ENCODE measurements at places on chromosomes 11 and 22.

GRCh38 chr22:47204002-47204979 lies 441.8 kb downstream of the TBC1D22A start:
- no peak for DNase-seq

DNA sequence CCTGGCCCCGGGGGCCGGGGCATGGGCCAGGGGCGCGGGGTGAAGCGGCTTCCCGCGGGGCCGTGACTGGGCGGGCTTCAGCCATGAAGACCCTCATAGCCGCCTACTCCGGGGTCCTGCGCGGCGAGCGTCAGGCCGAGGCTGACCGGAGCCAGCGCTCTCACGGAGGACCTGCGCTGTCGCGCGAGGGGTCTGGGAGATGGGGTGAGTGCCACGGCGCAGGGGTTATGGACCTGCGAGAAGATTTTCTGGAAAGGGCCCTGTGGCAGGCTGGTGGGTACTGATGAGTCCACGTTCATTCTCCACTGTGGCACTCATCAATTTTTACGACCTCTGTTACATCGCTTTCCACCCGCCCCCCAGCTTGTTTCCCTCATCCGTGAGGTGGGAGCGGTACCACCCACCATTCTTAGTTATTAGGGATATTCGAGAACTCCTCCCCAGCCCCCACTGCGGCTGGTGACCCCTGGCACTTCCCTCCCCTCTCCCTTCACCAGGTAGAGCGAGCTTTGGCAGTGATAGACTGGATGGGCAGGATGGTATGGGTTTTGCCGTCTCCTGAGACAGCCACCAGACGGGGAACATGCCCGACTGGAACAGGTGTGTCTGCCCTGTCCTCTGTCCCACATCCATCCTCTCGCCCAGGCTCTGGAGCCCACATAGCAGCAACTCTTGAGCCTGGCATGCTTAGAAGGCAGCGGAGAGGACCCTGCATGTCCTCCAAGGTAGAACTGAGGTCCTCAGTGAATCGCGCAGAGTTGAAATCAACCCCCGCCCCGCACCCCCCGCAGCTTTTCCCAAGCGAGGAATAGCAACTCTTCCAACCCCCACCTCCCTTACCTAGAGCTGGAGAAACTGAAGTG lies 562 bp downstream of the DGAT2 start:
- no peak for DNase-seq

DNA sequence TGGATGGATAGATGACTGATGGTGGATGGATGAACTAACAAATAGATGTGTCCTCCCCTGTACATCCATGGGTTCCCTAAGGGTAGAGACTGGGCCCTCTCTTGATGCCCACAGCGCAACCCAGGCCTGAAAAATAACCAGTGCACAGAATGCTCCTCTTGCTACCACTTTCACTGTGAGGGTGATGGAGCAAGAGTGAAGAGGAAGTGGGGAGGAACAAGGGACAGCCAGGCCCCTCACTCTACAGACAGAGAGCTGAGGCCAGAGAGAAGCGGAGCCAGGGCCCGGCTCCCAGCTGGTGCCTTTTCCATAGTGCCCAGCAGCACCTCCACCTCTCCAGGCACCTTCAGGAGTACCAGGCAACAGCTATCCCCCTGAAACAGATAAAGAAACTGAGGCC lies 67.7 kb downstream of the THAP12 start:
- no peak for DNase-seq

DNA sequence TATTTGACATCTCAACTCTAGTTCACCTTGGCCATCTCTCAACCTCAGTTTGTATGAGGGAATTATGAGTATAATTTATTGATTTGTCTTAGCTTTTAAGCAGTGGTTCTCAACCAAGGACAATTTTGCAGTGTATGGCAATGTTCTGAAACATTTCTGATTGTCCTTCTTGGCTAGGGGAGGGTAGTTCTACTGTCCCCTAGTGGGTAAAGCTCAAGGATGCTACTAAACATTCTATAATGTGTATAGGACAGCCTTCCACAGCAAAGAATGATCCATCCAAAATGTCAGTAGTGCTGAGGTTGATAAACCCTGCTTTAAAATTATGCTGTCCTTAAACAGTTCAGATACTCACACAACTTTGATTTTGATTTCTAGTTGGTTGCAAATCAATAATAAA lies 78.1 kb upstream of the ALKBH3 start:
- DNase-seq = no peak

DNA sequence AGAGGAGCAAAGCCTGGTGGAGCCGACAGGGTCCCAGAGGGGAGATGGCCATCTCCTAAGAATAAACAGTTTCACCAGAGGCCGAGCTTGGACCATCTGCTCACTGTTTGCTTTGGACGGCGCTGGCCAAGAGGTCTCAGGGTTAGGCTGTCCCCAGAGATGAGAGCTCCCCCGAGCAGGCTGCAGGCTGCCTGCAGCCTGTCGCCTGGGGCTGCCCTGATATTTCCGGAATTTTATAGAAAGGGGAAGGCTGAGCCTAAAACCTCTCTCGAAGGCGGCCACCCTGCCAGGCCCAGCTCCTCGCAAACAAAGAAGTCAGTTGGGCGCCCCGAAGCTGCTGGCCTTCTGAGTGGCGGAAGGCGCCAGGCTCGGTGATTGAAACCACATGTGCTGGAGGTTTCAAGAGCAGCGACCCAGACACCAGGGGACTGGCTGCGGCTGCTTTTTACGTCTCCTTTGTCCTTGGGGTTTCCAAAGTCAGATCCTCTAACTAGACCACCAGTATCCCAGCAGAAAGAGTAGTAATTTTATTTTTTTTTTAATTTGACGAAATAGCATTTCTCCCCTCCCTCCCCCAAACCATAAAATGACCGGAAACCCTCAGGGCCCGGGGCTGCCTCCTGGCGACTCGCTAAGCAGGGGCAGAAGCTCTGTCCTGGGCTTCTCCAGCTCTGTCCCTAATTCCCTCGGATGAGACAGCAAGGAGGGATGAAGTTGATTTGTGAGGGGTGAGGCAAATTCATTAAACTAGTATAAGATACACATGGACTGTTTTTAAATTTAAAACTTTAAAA lies 57.4 kb downstream of the CLMP start:
- DNase-seq = no peak

DNA sequence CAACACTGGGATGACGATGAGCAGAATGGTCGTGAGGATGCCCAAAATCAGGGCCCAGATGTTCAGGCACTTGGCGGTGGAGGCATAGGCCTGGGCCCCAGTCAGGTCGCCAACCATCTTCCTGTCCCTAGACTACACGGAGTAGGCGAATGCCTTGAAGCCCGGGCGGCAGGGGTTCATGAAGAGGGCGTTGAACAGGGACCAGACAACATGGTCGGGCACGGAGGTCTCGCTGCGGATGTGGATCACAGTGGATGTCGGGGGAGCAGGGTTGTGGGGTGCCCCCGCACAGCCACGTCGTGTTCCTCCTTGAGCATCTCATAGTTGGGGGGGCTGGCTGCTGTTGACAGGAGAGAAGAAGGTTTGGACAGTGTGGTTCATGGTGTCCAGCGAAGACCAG lies 9.5 kb downstream of the MYEOV start:
- no peak for DNase-seq

DNA sequence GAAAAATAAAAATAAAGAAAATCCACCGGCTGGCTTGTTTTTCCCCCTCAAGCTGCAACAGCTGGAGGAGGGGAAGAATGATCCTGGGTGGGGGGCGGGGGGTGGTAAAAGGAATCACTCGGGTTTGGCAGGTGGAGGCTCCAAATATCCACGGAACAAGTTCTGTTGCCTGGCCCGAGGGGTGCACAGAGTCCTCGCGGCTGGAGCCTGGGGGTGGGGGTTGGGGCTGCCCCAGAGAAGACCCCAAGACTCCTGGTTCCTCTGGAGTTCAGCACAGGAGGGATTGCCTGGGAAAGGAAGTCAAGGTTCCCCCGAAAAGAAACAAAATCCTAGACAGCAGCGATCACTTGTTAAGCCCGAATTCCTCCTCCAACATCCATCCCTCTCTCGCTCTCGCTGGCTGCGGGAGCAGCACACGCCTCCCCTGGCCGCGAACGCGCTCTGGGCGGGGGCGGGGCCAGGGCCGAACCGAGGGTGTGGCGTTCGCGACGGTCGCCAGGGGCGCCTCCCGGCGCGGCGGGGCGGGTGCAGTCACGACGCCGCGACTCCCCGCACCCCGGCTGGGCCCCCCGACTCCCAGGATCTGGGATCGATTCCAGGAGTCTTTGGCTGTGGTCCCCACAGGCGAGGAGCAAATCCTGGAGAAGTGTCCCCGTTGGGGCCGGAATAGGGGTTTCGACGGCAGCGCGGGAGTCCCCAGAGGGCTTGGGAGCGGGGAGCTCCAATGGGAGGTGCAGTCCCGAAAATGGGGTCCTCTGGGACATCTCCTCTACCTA lies at the start of gene KCNA4:
Gene KCNA4 (minus strand): TSS at position 443 of the 776 bp plus-strand sequence. CDS start 4,352 bp downstream, outside the sequence.
- no peak for DNase-seq

DNA sequence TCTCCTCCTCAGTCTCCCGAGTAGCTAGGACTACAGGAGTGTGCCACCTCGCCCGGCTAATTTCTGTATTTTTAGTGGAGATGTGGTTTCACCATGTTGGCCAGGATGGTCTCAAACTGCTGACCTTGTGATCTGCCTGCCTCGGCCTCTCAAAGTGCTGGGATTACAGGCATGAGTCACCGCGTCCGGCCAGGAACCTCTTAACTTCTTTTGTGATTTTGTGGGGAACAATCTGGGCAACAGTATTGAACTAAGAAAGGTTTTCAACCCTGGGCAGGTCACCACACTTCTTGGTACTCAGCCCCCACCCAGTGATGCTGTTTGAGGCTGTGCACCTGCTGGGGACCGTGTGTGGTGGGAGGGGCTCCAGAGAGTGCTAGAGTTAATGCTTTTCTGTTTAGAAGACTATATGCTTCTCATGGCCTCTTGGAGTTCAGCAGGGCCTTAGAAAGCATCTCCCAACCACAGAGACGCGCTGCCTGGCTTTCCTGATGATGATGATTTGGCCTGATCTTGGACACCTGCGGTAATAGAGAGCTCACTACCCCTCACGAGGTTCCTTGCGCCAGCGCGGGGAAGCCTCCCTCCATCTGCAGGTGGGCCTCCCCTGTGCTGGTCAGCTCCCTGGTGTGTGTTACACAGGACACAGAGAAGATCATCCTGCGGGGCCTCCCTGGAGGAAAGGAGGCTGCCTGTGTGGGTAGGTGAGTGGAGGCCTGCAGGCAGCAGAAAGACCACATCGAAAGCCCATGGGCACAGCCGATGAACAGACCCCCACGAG lies 1.2 kb downstream of the DENND6B start:
- no peak for DNase-seq

GRCh38 chr11:134468796-134469195 lies 56.8 kb upstream of the B3GAT1 start:
- DNase-seq = no peak

- DNase-seq = no peak
Observed at GRCh38 chr11:44219830-44220796, 89.8 kb downstream of the ALX4 start.

DNA sequence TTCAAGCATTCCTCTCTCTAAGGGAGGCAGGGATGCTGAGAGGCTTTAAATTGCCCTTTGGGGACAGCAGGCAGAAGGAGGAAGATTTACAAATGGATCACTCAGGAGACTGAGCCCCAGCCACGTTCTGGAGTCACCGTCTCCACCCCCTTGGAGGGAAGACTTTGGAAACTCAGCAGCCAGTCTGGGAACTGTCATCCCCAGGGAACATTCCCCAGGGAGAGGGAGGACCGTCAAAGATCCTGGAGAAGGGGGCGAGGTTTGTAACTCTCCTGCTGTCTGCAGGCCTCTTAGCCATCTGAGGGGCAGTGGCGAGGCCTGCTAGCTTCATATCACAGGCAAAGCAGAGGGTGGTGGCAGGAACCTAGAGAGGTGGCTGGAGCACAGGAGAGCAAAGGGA lies 56.1 kb upstream of the SLC22A12 start:
- DNase-seq = no peak

- DNase-seq = no peak
Observed at GRCh38 chr11:86115542-86116385, 46.9 kb upstream of the PICALM start.

- DNase-seq = no peak
Observed at GRCh38 chr11:33013755-33014154, 1.9 kb upstream of the DEPDC7 start.

DNA sequence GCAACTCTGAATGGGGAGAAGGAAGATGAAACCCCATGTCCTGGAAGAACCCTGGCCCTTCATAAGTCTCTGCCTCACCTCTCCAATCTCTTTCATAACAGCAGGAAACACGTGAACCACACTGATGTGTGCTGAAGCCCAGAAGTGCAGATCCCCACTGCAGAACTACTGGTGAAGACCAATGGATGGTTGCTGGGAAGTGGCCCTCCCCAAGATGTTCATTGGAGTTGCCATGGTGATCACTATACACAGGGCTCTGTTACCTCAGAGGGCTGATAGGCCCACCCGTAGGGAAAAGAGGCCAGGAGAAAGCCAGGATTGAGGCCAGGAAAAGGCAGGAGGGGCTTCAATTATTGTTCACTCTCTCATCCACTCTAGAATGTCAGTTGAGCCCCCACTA lies 11.6 kb downstream of the TST start:
- DNase-seq = no peak

- DNase-seq = no peak
Observed at GRCh38 chr11:17558025-17558780, 11.1 kb downstream of the OTOG start.

GRCh38 chr11:2777871-2778629 lies 78.3 kb upstream of the KCNQ1OT1 start:
- DNase-seq = no peak

DNA sequence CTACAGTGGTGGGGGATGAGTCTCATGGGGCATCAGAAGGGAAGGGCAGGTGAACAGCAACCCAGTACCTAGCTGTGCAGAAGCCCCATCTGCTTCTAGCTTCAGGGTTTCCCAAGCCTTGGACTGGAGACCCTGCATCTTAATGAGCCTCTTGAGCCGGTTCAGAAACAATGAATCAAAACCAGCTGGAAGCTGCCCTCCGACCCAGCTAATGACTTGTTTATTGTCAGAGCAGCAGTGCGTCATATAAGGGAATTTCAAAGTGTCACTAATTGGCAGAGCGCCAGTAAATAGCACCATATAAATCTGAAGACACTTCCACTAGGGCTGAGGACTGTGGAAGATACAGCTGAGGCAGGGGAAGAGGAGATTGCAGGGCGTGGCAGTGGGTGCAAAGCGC lies 57.5 kb downstream of the RPUSD4 start:
- DNase-seq = no peak

DNA sequence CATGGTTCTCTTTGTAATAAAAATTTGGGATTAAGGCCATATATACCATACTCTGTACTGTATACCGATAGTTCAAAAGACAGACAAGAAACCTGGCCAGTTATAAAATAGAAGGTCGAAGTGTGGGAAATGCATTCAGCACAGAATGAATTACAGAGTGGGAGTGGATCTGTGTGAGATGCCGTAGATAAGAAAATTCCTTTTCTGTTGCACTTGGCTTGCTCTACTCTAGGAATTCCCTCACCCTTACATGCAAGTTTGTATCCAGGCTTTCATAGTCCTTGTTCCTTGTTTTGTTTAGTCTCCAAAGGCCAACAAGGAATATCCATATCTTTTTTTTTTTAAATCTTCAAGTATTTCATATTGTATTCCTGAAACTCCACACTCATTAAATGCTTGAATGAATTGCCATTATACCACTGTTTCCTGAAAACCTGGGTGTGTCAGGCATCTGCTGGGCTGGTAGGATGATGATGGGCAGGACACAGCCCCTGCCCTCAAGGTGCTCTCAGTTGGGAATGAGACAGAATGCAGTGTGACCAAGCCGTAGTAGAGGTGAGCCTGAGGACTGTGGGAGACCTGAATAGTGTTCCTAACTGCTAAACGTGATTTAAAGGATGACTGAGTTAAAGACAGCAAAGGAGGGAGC lies 53.5 kb downstream of the TEAD1 start:
- no peak for DNase-seq

- no peak for DNase-seq
Observed at GRCh38 chr11:108122166-108122628, 830 bp downstream of the ACAT1 start.

GRCh38 chr22:23175817-23176644 lies 4.3 kb upstream of the BCR start:
- DNase-seq = no peak

GRCh38 chr11:70247042-70247709 lies 23.3 kb upstream of the PPFIA1 start:
- no peak for DNase-seq
